ENCODE measurements at places on chromosomes 13 and 19.

DNA sequence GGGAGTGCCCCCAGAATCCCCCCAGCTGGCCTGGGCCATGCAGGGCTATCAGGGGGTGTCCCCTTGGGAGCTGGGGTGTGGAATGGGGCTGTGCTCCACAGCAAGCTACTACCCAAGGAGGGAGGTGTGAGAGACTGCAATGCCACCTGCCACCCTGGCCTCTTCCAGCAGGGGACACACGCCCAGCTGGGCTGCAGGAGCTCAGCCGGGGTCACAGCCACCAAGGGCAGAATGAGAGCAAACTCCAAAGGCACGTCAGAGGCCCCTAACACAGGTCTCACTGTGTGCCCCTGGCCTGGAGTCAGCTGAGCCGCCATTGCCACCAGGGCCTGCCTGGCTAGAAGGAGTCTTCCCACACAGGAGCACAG is 55.5 kb downstream of the MLLT1 start:
- no peak for DNase-seq

DNA sequence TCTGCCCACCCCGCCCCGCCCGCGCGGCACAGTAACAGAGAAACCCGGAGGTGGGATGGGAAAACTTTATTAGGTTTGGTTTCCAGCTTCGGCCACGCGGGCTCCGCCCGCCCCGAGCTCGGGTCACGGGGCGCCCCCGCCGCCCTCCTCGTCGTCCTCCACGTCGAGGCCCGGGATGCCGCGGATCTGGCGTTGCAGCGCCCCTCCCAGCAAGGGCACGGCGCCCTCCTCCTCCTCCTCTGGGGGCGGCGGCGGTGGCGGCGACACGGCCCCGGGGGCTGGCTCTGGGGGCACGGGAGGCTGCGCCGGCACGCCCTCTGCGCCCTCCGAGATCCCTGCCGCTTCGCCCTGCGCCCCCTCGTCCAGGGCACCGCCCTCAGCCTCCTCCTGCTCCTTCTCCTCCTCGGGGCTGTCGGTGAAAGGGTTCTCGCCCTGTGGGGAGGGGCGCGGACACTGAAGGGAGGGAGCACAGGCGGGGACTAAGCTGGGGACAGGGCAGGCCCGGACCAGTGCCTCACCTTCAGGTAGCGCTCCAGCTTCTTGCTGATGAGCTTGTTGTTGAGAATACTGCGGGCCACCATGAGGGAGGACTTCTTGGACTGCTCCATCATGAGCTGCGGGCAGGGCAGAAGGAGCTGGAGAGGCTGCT is 536 bp upstream of the AKAP8 start:
- no peak for DNase-seq

- DNase-seq: no peak
Observed at GRCh38 chr13:113466383-113466782, 13.1 kb upstream of the ADPRHL1 start.

- no peak for DNase-seq
Observed at GRCh38 chr13:44697058-44697457, 120.9 kb upstream of the TSC22D1 start.

DNA sequence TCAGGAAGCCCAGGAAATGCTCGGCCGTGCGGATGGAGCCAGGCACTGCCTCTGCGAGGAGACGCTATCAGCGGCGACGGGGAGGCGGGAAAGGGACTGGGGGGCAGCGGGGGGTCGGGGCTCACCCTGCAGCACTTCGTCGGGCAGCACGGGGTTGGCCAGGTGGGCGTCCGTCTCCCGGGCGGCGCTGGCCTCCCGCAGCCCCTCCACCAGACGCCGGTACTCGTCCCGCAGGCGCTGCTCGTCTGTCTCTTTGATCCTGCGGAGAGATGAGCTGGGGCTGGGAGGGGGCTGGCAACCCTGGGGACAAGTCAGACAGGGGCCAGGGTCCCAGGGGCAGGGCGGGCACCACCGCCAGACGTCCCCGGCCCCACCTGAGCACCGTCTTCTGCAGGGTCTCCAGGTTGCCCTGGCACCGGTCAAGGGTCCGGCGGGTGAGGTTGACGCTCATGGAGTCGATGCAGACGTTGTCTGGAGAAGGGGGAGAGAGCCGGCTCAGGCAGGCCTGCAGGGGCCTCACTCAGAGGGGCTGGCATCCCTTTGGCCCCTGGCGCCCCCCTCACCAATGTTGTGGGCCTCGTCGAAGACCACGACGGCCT is 6.4 kb downstream of the ERCC2 start:
- DNase-seq: no peak

DNA sequence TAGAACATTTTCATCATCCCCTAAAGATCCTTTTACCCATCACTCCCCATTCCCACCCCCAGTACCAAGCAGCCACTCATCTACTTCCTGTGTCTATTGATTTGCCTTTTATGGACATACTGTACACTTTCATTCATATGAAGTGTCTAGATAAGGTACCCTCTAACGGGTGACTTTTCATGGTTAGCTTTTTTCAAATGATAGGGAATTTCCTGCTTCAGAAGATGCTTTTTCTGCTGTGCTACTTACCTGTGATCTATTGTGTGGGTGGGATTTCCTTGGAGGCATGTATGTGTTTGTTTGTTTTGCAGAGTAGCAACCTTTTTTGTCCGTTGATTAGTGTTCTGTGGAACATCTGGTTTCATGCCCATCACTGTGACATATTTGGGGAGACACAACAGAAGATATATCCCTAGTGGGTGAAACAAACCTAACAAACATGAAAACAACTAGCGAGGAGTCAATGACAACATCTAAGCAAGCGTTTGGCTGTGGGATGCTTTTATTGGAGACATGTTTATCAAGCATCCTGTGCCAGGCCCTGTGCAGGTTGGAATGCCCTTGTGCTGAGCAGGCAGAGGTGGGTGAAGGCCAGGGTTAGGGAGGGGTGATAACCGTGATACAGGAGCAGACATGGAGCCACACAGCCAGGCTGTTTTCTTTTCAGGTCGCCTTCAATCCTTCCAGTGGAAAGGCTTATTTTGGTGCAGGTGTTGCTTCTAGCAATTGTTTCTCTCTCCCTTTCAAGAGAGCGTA is 17.6 kb downstream of the SPINT2 start:
- DNase-seq: no peak

GRCh38 chr19:48879025-48879637 is 6.9 kb downstream of the PPP1R15A start:
- no peak for DNase-seq

GRCh38 chr13:27627380-27627779 is 5.7 kb downstream of the POLR1D start:
- no peak for DNase-seq

GRCh38 chr19:23949611-23950010 is 34.9 kb downstream of the ZNF726 start:
- no peak for DNase-seq

DNA sequence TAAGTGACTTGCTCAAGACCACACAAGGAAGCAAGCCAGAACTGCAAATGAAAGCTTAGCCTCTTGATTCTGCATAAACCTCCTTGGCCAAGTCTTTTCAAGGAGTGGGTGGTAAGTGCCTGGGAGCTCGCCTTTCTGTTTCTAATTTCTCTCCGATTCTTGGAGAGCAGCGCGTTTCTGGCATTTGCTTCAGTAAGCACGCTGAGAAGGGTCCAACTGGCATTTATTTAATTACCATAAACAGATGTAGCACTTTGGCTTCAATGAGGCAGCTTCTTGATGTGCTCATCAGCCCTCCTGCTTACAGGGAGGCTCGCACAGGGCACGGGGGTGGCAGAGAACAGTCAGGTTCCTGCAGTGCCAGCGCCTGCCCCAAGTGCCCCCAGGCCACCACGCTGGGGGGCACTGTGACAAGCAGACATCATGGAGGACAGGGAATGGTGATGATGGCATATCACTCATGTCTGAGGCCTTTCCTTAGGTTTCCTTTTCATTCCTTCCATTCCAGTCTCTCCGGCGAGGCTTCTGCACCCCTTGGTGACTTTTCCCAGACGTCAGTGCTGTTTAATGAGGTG is 13.3 kb downstream of the SIAH3 start:
- no peak for DNase-seq

GRCh38 chr13:58583966-58584365 is 952.4 kb downstream of the PCDH17 start:
- DNase-seq: no peak

GRCh38 chr13:69828527-69828926 is 279.1 kb upstream of the ATXN8OS start:
- no peak for DNase-seq

GRCh38 chr19:6087074-6087571 is 23.2 kb downstream of the RFX2 start:
- DNase-seq: no peak

DNA sequence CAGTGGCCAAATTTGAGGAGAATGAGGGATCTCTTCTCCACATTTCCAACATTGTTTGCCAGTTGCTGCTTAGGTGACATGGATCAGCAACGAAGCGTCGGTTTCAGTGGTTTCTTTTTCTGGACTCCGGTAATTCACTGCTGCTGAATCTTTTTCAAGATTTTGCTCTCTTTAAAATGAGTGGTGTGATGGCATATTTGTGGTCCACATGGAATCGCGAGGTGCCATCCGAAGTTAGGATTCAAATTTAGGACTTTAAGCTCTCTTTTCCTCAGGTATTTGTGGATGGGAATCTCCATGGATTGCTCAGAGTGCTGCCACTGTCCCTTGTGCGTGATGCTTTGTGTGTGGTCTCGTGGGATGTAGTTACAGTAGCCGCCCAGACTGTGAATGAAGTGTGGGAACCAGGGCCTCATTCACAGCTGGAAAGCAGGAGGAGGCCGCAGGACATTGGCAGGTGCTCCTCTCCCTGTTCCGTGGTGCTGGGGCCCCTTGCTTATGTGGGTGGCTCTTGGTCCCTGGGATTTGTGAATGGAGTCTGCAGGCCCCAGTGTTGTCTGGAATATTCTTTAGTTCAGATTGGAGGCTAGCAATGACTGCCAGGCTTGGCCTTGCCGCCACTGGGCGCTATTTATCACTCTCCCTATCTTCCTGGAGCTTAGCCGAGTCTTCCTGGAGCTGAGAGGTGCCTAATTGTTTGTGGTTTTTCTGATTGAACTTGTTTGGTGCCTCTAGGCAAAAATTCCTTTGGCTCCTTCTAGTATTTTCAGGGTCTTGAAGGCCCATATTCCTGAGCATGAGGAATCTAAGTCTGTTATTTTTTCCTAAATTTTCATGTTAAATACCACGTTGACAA is 1.5 kb downstream of the ILF3 start:
- no peak for DNase-seq

- no peak for DNase-seq
Observed at GRCh38 chr19:54455786-54456422, 6.9 kb downstream of the LENG8 start.

- no peak for DNase-seq
Observed at GRCh38 chr13:109362616-109363015, 423.8 kb downstream of the IRS2 start.

GRCh38 chr13:87851410-87851809 is 180.2 kb downstream of the SLITRK5 start:
- DNase-seq: no peak

GRCh38 chr19:17075864-17076542 is 426 bp downstream of the MYO9B start:
- no peak for DNase-seq

GRCh38 chr13:73481886-73482445 is 423.2 kb downstream of the KLF5 start:
- DNase-seq: no peak
